ENCODE measurements at places on chromosomes 1 and 21.

DNA sequence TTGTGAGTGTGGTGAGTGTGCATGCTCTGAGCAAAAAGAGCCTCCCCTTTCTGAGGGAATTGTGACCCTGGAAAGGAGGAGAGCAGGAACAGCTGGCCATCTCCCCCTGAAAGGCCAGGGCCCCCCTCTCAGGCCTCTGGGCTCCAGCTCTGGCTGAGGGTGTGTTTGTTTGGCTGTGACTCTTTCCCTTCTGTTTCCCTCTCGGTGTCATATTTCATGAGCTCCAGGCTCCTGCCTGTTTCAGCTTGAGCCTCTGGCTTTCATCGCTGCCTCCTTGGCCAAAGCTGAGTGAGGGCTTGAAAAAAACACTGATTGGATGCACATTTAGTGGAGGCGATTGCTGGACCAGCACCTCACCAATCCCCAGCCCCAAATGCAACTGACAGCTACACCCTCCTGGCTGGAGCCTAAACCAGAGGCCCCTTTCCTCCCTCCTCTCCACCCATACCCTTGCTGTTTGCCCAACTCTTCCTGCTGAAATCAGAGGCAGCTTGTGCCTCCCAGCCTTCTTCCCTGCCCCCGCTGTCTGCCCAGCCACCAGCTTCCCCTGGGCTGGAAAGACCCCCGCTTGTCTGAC lies 64.1 kb downstream of the DDR2 start:
- DNase-seq = peak; percentile 96

- no peak for DNase-seq
These were observed 19.7 kb downstream of the PRDX6 start for GRCh38 chr1:173496757-173497320.

GRCh38 chr1:24904731-24905354 lies 25.2 kb downstream of the RUNX3 start:
- no peak for DNase-seq

DNA sequence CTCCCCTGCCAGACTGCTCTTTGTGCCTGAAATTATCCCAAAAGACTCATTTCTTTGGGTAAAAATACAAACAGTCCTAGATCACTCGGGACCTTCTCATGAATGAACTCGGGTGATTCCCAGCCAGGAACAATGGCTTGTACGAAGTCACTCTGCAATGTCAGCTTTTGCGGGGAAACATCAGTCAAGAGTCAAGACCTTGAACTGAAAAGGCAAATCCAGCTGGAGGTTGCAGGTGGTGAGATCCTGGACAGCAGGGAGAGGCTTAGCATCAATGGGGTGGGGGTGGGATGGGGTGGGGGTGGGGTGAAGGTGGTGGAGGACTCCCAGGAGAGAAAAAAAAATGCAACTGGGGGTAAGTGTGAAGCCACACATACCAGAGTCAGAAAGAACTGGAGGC lies 115.0 kb upstream of the SLC25A33 start:
- no peak for DNase-seq

- peak; percentile 63 for DNase-seq
These were observed 3.8 kb upstream of the CACYBP start for GRCh38 chr1:174995916-174996315.

- no peak for DNase-seq
These were observed 180.2 kb downstream of the ATP6V1G3 start for GRCh38 chr1:198360208-198360729.

GRCh38 chr21:43866260-43866629 lies 1.2 kb downstream of the AGPAT3 start:
- DNase-seq = peak; percentile 71

DNA sequence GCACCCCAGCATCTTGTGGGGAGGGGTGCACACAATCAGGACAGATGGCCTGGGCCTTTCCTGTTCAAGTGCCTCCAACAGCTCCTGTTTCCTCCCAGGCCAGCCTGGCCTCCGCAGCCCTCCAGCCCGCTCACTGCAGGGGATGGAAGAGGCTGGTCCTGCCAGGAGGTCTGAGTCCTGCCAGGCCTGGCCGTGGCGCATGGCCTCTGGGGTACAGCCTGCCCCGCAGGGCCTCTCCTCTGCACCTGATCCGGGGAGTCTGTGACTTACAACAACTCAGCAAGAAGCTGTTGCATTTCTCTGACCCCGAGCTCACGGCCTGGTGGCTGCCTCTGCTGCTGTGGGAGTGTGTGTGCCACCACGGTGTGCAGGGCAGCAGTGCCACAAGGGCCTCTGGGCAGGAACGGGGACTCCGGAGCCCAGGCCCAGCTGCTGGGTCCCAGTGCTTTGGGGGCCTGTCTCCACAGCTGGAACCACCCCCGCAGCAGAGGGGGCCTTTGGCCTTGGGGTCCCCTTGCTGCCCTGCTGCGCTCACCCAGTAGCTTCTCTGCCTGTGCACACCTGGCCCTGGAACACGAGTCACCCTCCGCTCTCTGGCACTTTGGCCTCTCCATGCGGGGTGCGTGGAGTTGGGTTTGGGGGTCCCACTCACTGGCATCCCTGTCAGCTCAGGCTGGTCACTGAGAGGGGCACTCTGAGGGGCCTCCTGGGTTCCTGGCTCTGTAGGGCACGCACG lies 17.4 kb upstream of the LRRC3 start:
- DNase-seq = no peak

DNA sequence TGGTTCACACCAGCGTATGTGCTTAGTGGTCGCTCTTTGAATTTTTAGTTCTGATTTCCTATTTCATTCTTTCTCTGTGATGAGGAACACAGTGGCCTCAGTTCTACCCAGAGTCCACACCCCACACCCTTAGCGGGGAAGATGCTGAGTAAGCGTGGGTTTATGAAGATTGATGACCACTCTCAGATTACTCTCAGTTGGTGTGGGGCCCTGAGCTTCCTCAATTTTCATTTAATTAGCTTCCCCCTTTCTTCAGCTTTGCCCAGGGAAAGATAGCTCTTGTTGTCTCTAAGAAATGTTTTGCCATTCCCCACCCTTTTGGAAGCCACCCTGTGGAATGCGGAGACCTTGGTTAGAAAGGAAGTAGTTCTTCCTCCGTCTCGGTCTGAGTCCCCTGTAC lies 299.9 kb upstream of the PROX1 start:
- no peak for DNase-seq

DNA sequence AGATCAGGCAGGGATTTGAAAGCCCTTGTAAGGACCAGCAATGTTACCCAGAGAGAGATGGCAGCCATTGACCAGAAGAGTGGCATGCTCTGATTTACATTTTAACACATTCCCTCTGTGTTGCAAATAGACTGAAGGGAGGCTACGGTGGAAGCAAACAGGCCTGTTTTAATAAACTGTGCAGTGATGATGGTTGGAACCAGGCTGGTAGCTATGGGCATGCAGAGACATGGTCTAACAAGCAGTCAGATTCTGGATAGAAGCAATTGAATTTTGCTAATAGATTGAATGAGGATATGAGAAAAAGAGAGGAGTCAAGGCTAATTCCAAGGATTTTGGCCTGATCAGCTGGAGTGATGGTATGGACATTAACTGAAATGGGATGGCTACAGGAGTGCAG lies 32.3 kb upstream of the ZNF648 start:
- no peak for DNase-seq

GRCh38 chr1:114126261-114127095 lies 27.2 kb downstream of the SYT6 start:
- no peak for DNase-seq

- DNase-seq = no peak
These were observed 1066.0 kb upstream of the ADGRL4 start for GRCh38 chr1:80072563-80072962.

DNA sequence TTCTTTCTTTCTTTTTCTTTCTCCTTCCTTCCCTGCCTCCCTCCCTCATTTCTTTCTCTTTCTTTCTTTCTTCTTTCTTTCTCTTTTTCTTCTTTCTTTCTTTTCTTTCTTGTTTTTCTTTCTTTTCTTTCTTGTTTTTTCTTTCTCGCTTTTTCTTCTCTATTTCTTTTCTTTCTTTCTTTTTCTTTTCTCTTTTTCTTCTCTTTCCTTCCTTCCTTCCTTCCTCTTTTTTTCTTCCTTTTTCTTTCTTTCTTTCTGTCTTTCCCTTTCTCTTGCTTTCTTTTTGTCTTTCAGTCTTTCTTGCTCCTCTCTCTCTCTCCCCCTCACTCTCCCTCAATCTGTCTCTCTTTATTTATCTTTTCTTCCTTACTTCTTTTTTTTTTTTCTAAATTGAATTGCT lies 472.0 kb upstream of the CHRM3 start:
- no peak for DNase-seq

DNA sequence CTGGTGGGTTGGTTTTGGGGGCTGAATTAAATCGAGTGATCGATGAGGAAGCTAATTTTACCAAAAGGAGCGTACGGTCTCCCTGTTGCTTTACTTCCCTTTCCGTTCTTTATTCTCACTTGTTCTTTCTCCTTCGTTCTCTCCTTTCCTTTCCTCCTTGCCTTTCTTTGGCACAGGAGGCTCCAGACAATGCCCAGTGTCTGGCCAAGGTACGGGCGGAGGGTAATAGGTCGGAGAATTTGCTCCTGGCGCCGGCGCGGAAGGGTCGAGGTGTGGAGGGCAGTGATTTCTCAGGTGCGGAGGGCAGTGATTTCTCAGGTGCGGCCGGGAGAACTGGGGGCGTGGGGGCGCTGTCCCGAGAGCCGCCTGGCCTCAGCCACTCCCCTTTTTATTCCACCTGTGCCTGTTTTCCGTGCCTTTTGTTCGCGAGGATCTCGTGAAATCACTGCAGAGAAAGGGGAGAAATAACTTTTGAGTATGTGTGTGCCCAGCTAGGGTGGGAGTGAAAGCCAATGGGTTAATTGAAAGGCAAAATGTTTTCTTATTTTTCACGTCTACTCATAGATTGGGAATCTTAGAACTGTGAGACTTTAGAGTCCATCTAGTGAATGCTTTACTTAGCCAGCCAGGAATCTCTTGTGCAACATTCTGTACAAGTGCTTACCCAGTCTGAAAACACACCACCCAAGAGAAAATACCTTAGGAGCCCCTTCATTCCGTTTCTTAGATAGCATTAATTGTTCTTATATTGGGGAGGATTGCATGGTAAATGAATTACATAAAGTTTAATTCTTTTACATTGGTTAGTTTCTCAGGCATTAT lies 1.3 kb downstream of the FNBP1L start:
- peak; percentile 42 for DNase-seq

DNA sequence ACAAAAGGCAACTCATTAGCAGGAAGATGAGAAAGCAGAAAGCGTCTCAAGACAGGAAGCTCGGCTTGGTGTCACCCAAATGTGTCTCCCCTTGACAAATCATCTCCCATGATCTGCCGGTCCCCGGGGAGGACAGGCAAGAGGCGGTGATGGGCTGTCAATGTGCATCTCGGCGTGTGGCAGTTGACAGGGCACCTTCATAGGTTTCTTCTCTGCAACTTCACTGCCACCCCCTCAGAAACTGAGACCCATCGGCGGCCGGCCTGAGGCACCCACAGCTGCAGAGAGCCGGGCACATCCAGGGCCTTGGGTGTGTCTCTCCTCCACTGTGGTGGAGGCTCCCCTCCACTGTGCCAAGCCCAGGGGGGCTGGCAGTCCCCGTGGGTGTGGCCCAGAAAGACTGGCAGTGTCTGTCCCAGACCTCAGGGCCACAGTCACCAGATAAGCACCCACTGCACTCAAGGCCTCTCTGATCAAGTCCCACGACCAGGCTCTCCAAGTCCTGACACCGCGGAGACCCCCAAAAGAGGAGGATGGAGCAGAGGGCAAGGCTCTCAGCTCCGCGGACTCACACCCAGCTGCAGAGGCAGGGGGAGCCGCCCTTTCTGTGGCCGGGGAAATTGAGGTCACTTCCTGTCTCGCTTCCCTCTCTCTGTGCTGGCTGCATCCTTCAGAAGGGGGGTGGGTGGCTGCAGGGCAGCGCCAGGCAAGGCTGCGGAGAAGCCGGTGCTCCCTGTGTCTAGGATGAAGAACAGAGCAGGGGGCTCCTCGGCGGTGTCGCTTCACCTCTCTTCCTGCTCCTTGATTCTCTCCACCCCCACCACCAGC lies 39.6 kb upstream of the LBR start:
- DNase-seq = peak; percentile 48

GRCh38 chr21:33824156-33824941 lies 91.3 kb downstream of the ATP5PO start:
- no peak for DNase-seq

DNA sequence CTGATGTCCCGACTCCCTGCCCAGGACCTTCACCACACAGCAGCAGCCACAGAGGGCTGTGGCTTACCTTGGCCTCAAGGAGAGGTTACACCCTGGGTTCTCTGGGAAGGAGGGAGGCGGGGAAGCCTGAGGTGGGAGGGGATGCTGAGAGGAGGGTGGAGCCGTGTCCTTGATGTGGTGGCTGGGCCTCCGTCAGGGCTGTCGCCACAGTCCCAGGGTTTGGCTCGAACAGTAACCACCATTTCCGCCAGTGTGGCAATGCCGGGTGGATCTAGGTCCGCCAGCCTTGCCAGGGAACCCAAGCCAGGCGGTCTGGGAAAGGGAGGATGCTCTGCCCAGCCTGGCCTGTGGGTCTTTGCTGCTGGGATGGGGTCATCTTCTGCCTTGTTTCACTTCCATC lies 18.4 kb upstream of the CDCA8 start:
- DNase-seq = no peak

GRCh38 chr1:118717893-118718292 lies 270.2 kb downstream of the TBX15 start:
- DNase-seq = no peak

- DNase-seq = peak; percentile 60
These were observed 10.5 kb upstream of the RNPC3 start for GRCh38 chr1:103514920-103515503.

- DNase-seq = no peak
These were observed 1388.1 kb downstream of the AMY1C start for GRCh38 chr1:105137543-105138457.

GRCh38 chr21:40158366-40158765 lies 291.1 kb downstream of the PCP4 start:
- DNase-seq = no peak

- peak; percentile 40 for DNase-seq
These were observed 624 bp downstream of the ARHGAP29 start for GRCh38 chr1:94236630-94237290.

DNA sequence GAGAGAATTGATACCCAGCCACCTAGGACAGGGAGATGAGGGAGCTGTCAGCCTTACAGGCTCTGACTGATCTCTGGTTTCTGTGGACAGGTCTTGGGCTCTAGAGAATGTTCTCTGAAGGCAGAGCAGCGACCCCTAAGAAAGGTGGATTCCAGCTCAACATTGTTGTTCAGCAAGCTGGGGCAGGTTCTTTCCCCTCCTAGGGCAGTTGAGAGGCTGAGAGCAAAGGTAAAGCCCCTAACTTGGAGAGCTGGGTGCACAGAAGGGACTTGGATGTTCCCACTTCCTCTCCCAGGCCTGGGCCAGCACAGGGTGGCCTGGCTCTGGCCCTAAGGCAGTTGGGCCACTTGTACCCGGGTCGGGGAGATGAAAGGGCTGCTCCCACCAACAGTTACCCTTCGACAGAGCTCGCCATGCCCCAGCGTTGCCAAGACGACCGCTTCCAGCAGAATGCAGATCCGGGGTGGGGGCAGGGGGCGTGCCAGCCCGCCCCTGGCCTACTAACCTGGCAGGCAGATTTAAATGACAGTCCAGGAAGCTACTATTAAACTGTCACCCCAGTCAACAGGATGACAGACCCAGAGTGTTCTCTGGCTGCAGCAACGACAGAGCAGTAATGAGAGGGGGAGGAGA lies 31.6 kb downstream of the LRP8 start:
- no peak for DNase-seq

All from fibroblast of villous mesenchyme (primary cell).